RPMI7951 (cell line): ENCODE measurements at places on chromosomes 12 and 14. TPM values are rescaled to one million over a fixed set of nuclear protein-coding genes. Genes with fewer than 3 reads are reported as not detected.

DNA sequence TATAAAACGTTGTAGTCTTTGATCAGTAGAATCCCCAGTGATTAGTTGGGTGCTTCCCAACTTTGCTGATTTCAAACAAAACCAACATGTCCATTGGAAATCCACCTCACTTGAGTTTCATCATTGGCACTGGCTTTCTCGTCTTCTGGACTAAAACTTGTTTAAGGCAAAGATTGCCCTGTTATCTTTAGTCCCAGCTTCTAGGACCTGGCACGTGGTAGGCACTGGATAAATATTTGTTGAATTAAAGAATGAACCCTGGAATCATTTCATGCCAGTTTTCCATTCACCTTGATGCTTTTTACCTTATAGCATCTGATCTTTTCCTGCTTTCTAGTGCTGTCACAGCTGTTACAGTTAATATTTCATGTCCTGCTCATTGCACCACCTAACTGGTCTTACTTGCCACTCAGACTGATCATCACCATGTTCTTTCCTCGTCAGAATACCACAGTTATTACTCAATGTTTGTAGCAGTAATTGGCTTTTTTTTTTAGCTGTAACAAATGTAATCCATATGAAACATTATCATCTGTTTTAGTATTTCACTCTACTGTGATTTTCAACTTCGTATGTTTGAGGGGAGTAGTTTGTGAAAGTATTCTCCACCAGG is 7.3 kb upstream of the C12orf50 start:
- peak; percentile 21 for DNase-seq

DNA sequence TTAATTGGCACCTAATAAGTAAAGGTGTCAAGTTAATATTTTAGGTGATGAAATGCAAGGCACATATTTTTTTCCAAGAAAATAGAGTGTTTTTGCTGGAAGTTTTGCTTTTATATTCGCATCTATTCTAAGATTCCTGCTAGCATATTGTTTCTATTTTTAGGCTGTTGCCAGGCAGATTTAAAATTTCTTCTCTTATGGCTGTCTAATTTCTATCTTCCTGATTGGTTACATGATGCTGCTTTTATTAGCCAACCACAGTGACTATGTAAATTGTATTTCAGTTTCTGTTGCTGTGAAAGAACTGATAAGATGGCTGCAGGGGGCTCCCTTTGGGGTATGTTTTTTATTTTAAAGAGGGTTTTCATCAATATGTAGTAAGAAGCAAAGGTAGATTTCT is 42.7 kb downstream of the ATF7IP start:
- peak; percentile 42 for DNase-seq

- peak; percentile 54 for DNase-seq
Observed at GRCh38 chr12:129520739-129521138, 383.1 kb downstream of the TMEM132D start.

- no peak for DNase-seq
Observed at GRCh38 chr12:63394983-63395382, 244.0 kb upstream of the AVPR1A start.

The ZNF410 gene
- total RNA-seq, result 64.9 and 67.9 TPM in 2 replicates
